SK-N-SH treated with all-trans-retinoic acid at 6 μM for 48 hours (cell line): ENCODE measurements at places on chromosomes 2 and 18.

DNA sequence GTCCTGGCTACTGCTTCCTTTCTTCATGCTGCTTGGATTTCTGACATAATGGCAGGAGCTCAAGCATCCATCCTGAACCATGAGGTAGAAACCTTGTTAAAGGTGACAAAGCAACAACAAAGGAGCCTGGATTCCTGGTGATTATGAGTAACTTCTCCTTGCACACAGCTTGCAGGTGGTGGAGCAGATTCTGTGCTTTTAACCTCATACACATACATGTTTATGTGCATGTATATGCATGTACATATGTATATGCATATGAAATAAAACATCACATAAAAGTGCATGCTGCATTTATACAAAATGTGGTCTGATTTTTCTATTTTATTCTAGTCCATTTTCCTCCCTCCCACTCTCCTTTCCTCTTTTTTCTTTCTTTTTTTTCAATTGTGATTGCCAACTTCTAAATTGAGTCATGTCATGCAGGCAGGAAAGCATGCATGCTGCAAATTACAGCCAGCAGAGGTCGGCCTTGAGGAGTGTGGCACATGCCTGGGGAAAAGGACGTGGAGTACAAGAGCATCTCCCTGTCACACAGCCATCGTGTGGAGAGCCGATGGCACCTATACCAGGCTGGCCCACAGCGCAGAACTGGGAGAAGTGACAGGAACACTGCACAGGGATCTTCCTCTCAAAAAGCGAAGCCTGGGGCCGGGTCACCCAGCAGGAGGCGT, 17.9 kb downstream of the LCT start:
- ATAC-seq: peak; percentile 88

DNA sequence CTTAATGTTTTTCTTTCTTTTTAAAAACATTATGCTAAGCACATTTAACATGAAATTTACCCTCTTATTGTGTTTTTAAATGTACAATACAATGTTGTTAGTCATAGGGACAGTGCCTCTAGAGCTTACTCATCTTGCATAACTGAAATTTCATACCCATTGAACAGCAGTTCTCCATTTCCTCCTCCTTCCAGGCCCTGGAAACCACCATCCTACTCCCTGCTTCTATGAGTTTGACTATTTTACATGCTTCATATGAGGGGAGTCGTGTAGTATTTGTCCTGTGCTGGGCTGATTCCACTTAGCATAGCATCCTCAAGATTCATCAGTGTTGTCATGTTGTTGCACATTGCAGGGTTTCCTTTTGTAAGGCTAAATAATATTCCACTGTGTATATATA, 92.6 kb downstream of the SPATS2L start:
- ATAC-seq: peak; percentile 68; the same call in 2 of the 3 replicates

- ATAC-seq: no peak
Observed at GRCh38 chr2:24797644-24798043, 4.4 kb downstream of the CENPO start.

DNA sequence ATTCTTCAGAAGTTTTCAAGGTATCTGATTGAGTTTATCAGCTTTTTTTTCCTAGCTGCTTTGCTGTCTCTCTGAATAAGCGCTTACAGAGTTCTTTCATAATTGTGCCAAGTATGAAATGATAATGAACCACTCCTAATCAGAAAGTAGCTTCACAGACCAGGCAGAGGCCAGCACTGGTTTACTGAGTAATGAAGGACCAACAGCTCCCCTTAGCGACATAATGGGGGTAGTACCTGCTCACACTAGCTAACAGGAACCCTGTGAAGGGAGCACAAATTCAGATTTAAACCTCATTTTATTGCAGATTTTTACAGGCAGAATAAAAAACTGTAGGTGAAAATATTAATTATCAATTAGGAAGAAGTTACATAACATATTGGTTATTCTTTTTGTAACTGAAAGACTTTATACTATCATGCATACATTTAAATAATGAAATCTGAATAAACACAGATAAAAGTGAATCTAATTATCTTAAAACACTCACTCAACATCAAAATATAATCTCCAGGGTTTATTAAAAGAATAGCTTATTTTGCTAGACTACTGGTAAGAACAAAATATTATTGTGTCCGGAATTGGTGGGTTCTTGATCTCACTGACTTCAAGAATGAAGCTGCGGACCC, 53.7 kb upstream of the LRRC30 start:
- ATAC-seq: no peak; the same call in 2 of the 3 replicates
